ENCODE measurements at places on chromosomes 13 and 19.

DNA sequence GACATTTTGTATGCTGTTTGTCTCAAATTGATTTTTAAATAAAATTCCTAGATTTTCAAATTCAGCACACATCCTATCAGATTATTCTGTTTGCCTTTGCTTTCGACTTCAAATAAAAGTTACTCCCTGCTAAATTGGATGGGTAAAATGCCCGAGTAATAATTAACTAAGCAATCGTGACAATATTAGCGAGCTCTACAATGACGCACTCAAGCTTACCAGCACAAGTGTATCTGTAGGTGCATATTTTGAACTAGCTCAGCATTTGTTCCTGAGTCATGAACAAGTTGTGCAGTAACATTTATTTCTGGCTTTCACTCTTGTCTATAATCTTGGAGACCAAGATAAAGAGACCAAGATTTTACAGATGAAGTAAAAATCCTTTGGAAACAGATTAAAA, 113.4 kb downstream of the UBL3 start:
- DNase-seq: no peak

DNA sequence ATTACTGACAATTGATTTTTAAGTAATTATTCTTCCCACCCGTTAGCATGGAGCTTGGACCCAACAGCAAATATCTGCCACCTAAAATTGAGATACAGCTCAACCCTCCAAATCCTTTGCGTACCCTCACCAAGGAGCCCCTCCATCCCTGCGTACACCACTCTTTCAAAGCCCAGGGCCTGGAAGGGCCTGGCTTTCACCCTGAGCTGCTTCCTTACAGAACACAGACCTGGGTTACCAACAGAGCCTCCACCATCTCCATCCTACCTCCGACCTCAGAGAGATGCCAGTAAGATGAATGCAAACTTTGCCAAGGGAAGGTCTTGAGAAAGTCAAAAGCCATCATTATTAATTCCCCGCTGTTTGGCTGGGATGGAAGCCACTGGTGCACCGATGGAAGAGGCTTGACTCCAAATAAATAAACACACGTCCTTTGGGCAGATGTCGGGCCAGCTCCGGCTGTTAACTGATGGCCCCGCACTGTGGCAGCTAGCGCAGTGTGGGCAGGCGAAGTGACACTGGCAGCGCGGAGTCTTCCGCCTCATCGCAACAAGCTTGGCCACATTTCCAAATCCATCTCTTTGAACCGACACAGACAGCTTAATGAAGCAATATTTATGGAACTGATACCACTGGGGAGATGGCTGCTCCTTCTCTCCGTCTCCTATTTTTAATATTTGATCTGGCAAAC, 150.2 kb upstream of the VSTM2B start:
- peak; percentile 40 for DNase-seq

GRCh38 chr19:15372891-15373301, 6.7 kb downstream of the AKAP8 start:
- no peak for DNase-seq

DNA sequence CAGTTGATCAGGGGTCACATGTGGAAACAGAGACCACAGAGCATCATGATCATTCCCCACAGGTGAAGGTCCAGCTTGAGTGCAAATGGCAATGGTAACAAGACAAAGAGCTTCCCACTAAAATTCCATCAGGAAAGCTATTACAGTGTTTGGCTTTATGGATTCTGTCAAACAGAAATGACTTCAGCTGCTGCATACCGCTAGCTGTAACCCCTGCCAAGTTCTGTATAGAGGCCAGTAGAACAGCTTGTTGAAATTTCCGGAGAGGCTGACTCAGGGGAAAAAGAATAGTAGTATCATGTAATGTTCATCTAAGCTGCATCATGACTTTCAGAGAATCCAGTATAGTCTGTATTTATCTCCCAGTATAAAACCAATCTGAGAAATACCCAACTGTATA, 1704.7 kb downstream of the SLITRK5 start:
- no peak for DNase-seq

DNA sequence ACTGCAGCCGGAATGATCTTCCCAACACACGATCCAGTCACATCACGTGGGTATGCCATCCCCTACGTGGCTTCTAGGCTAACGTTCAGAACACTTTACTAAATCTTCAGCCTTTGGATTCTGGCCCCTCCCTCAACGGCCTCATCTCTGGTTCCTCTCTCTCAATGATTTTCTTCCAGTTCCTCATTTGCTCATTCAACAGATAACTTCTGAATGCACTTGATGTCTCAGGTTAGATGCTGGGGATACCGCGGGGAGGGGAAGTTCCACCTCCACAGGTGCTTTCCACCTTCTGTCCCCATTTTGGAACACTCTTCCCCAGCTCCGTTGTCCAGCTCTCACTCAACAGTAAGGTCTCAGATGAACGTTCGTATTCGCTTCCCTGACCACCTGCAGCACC, 66.1 kb downstream of the ATP7B start:
- DNase-seq: no peak

DNA sequence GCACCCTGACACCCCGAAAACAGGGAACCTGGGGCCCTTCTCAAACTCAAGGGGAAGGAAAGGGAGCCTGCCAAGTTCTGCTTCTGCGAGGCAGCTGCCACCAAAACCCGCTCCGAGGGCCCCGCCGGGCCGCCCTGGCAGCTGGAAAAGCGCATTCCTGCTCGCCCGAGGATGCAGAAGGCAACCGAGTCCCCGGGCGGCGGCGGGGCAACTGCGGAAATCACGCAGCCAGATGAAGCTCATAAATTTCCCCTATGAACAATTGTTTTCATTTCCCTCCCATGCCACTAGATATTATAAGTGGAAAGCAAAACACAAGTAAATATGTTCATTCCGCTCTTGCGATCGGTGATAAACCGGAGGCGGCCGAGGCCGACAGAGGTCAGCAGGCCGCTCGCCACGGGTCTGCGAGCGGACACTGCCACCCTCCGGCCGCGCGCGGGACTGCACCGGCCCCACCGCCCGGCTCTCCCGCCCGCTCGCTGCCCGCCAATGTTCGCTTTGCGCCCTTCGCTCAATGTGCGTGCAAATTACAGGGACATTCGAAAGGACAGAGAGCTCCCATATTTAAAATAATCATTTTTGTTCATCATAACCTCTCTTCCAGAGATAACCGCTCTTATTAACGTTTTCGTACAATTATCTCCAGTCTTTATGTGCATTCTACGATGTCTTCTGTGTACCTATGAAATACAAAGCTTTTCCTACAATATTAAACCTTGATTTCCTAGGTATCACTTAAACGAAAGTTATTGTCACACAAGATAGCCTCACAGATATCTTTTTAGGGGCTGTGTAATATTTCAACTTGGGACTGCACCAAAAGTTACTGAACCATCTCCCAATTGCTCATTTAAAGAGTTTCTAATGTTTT, 120.8 kb upstream of the ZNF507 start:
- no peak for DNase-seq

GRCh38 chr13:64429691-64430090, 2800.4 kb downstream of the PCDH9 start:
- DNase-seq: no peak

- DNase-seq: no peak
These were observed 1.3 kb upstream of the LAMP1 start for GRCh38 chr13:113295776-113296175.

DNA sequence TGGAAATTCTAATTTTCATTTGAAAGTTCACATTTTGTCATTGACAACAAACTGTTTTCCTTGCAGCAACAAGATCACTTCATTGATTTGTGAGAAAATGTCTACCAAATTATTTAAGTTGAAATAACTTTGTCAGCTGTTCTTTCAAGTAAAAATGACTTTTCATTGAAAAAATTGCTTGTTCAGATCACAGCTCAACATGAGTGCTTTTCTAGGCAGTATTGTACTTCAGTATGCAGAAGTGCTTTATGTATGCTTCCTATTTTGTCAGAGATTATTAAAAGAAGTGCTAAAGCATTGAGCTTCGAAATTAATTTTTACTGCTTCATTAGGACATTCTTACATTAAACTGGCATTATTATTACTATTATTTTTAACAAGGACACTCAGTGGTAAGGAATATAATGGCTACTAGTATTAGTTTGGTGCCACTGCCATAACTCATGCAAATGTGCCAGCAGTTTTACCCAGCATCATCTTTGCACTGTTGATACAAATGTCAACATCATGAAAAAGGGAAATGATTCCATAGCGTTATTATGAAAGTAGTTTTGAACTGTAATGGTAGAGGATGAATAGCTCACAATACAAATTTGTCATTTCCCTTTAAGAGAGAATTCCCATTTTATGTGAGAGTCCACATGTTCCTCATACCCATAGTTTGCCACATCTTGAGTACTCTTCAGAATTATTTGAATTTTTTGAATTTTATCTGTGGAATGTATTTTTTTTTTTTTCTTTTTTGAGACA, 2.6 kb downstream of the BRCA2 start:
- DNase-seq: no peak

GRCh38 chr13:101327871-101328270, 88.4 kb downstream of the NALCN start:
- no peak for DNase-seq

- no peak for DNase-seq
These were observed 336.9 kb upstream of the HTR2A start for GRCh38 chr13:47233734-47234133.

DNA sequence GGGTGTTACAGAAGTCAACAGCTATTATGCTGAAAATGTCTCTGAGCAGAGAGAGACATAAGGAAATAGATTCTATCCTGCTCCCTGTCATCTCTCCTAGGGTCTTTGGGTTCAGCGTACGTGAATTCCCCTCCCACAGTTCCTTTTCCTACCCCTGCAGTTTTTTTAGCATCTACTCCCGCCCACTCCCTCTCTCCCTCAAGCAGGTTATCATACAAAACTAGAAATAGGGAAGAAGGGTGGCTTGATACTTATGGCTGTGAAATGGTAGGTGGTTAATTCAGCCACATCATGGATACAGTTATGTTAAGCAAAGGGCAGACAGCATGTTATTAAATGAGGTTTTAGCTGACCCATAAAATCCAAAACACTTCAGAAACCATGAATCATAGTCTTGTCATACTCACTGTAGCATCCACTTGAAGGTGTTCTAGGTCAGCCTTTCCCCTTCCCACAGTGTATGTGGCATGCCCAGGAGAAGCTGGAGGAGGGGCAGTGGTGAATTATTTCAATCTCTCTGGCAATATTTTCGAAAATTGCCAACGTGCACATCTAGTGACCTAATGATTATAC, 236.8 kb upstream of the SERP2 start:
- no peak for DNase-seq

GRCh38 chr13:57003682-57004081, 137.0 kb upstream of the PRR20A start:
- no peak for DNase-seq

DNA sequence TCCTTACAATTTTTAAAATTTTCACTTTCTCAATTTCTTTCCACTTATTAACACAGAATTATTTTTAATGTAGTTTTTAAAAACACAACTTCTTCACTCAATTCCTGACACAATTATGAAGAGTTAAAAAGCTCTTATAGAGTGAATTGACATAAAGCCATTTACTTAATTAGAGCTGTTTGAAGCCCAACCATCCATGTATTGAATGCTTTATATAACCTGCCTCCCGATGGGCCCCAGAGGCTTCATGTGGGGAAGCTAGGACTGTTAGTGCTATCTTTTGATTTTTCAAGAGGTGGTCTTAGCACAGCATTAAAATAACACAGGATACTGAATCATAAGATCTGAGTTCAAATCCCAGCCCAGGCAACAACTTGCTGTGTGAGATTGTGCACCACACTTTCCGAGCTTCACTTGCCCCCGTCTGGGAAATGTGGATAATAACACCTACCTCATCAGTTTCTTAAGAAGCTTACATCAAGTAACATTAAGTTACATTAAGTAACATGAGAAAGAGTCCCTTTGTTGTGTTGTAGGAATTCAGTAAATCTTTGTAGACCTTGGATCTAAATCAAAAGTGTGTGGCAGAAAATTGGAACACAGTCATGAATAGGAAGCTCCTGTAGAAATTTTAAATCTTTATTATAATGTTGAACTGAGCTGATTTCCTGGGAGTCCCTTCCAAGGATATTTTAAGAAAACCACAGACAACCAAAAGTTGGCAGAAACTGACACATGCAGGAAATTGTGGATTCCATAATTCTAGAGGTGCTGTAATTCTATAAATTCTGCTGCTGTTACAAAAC, 5.5 kb upstream of the ENOX1 start:
- DNase-seq: no peak

- no peak for DNase-seq
These were observed 17.8 kb downstream of the KCTD12 start for GRCh38 chr13:76868371-76868770.

DNA sequence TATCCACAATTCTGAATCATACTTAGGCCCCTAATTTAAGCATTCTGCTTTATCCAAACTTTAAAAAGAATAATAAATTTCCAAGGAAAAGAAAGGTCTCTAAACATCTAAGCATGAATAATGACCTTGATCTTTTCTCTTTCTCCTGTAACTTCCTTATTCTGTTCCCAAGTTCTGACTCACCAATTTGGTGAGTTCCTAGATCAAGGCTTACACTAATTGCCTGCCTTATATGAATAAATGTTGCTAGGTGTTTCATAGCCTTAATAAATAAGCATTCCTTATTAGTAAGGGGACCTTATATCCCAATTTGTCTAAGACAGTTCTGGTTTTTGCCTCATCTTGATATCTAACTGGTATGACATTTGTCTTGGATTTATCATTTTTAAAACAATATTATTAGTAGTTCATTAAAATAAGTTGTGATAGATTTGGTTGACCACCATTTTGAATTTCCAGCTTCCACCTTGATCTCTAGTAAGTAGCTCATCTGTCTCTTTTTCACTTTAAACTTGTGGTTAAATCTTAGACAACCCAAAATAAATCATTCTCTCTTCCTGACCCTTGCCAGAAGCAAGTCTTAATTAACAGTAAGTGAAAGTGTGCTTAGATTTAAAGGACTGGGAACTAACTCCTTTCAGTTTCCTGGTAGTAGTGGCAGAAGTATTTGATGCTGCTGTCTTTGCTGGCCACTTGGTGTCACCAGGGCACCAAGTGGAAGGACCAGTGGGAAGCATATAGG, 121.2 kb upstream of the MLNR start:
- no peak for DNase-seq

DNA sequence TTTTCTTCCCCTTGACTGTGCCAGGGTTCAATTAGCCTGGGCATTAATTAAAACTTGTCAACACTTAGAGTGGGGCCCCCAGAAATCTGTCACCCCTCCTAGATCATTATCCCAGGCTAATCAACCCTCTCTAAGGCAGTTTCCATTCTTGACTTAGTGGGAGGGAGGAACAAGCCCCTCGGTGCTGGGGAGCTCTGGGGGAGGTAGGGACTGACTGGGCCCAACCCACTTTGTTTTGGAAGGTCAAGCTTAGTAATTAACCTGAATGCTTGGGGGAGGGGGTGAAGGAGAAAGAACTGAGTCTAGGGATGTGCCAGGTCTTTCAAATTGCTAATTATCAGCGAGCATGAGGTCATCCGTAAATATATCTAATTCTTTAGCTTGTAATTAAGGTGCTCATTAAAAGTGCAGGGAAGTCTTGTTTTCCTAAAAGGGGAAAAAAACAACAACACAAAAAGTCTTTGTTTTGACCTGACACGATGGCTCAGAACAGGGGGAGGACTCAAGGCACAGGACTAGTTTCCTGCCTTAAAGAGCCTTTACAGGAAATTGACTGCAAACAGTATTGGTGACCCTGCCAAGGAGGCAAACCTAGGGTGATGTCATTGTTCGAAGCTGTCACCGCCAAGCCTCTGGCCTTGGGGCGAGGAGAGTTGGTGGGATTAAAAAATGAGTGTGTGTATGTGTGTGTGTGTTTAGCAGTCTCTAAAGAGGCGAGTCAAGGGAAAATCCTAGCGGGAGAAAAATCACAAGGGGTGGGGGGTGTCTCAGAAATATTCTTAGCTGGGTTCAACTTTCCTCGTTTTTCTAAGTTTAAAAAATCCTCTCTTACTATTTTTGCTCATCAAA, 19.4 kb downstream of the ACTN4 start:
- no peak for DNase-seq

- DNase-seq: no peak
These were observed 157.9 kb upstream of the FREM2 start for GRCh38 chr13:38528986-38529385.

Measured in vagina (tissue), 2 donors.